ENCODE measurements at places on chromosomes 4 and X.

DNA sequence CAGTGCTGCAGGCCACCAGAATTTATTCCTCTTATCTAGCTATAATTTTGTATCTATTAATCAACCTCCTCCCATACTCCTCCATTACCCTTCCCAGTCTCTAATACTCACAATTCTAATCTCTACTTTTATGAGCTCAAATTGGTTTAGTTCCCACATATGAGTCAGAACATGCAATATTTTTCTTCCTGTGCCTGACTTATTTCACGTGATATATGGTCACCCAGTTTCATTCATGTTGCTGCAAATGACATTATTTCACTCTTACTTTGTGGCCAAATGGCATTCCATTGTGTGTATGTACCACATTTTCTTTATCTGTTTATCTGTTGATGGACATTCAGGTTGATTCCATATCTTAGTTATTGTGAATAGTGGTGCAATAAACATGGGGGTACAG lies 483.5 kb downstream of the ACTRT1 start:
- DNase-seq, result no peak

GRCh38 chr4:3307891-3308575 lies 15.2 kb downstream of the RGS12 start:
- DNase-seq, result no peak

GRCh38 chr4:139682741-139683151 lies 17.1 kb downstream of the MGST2 start:
- DNase-seq, result peak; percentile 49

GRCh38 chr4:47914926-47915237 lies 499 bp upstream of the NFXL1 start:
- no peak for DNase-seq

GRCh38 chr4:138513535-138513934 lies 271.4 kb upstream of the SLC7A11 start:
- no peak for DNase-seq

DNA sequence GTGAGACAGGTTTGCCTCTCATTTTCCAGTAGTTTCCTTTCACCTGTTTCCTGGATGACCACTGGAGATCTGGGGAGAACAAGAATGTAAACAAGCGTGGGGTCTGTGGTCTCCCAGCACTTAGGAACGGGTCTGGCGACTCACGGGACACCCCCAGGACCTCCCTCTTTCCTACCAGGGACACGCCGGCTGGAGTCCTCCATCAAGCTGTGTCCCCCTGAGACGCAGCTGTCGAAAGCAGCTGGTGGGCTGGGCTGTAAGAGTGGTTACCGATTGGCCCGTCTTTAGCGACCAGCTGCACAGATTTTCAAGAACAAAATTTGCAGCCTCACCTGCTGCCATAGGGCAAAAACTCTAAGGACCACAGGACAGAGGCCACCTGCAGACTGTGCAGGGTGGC lies 11.9 kb downstream of the LRPAP1 start:
- no peak for DNase-seq

DNA sequence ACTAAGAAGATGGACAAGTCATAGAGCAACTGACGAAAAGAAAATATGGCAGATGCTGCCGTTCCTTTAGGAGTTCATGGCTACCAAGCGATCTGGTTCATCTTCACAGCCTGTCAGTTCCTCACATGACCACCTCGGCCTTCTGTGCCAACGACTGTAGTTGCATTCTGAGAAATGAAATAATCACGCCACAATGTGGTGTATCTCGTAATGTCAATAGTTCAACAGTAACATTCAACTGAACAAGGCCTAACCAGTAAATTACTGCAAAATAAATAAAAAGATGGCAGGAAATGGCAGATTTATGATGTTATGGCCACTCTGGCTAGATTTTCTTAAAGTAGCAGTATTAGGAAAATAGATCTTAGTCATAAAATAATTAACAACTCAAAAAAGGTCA lies 4.4 kb downstream of the GPRIN3 start:
- peak; percentile 33 for DNase-seq

GRCh38 chr4:1406981-1407656 lies 877 bp upstream of the NKX1-1 start:
- no peak for DNase-seq

GRCh38 chrX:19682712-19683331 lies 167.5 kb upstream of the MAP3K15 start:
- peak; percentile 86 for DNase-seq

GRCh38 chrX:25015486-25016360 lies at the start of gene ARX:
Gene ARX (minus strand): TSS chrX:25015965. CDS start chrX:25015737, 228 bp downstream.
- DNase-seq, result peak; percentile 79

DNA sequence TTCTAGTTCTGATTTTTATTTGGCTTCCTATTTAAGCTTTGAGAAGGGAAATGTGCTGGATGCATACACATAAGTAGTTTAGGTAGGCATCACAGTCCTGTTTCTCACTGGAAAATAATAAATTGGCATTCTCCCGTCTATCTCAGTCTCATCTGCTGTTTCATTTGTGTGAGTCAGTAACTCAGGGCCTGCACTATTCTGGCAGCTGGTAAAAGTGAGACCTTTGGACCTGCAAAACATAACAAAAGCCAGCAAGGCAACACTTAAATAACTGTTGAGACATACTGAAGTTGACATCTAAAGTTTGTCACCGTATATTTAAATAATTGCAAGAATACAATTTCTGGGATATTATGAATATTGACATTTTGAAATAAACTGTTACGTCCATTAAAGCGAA lies 8.6 kb upstream of the UBQLN2 start:
- DNase-seq, result no peak

- DNase-seq, result no peak
These were observed 25.0 kb upstream of the SHROOM4 start for GRCh38 chrX:50838820-50839600.

DNA sequence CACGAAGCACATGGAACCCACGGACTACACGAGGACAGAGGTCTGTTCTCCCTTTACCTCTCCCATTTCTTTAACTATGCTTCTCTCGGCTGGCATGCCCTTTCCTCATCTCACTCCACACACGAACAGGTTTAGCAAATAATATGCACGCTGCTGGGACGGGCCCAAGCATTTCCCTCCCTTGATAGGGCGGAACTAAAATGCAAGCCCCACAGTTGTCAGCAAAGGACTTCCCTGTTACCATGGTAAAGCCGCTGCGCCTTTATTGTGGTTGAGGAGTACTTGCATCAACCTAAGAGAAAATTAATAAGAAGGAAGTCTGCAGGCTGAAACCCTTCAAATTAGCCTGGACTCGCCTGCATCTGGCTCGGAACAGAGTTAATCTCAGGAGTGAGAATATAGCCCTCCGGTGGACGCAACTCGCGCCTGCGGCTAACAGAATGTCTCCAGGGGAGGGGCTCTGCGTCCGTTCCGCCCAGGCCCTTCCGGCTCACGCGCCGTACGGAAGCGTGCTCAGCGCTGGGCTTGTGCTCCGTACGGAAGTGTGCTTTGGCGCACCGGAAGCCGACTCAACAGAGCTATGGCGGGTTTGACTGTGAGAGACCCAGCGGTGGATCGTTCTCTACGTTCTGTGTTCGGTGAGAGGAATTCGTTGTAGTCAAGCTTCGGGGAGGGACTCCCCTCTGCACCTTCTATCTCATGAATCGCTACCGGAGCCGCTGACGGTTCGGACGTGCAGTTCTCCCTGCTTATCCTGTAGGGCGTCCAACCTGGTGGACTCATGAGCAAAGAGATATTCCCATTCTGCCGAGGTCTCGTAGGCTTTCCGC lies at the start of gene CSTF2:
Gene CSTF2, plus strand, starts transcription at position 555 of the 830 bp plus-strand sequence. Its CDS starts 26 bp downstream, at position 581.
- DNase-seq, result peak; percentile 94

DNA sequence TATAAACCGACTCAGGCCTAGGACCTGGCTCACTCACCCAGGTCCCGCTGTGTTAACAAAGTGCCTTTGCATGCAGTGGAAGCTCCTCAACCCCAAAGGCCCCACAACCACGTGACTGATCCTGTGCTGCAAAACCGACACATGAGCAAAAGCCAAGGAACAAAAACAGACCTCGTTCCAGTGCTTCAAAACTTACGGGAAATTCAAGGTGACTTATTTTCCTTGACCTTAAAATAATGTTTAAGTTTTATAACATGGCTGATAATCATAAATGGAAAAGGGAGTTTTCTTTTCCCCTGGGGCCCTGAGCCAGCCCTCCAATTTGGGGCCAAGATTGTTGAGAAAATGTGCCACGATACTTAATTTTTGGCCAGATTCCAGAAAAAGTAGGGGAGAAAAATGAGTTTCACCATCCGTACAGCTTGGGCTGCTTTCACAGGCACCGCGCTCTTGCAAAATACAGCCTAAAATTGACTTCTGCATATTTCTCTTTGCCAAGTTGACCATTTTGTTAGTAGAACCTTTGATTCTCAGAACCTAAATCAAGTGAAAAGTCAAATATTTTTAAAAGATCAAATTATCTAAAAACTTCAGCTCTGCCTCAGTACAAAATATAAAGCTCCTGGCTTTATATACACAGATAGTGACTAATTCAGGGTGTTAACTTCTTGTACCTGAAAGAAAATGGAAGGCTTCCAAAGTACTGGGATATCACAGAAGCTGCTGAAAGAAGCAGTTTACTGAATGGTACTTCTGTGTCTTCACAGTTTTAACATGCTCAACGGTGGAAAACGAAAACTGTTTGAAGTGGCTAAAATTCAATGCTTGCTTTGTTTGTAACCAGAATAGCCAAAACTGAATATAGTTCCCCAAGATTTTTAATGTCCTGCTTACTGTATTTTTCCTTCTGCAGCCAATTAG lies 93.8 kb downstream of the APBB2 start:
- DNase-seq, result peak; percentile 24

DNA sequence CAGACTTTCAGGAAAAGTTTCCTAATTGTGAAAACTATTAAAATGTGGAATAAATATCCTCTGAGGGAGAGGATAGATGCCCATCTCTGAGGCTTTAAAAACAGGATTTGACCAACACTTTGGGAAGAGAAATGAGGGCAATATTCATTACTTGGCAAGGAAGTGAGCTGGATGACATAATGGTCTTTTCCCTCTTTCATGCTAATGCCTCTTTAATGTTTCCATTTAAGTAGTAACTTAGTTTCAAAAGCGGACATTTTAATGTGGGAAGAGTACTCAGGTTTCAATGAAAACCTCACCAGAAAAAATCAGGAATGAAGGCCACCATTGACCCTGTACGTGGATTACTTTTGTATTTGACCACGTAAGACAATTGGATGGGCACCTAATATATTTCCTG lies 503.3 kb downstream of the ANKRD50 start:
- no peak for DNase-seq

GRCh38 chrX:72479324-72480274 lies 93.0 kb downstream of the HDAC8 start:
- no peak for DNase-seq

DNA sequence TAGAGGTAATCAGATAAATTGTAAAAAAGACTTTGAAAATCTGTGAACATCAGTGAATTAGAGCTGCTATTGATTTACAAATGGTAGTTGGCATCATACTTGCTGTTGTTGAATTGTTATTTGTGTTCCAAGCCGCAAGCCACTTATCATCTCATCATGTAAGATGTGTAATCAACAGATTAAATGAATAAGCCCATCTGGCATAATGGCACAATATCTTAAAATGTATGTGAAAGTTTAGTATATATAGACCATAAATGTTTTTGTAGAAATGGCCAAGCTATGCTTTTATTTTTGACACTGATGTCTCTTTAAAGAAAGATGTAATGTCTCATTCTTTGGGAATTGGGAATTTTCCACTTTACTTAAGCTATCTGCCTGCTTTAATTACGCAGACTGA lies 682.6 kb upstream of the GNPDA2 start:
- no peak for DNase-seq

- peak; percentile 53 for DNase-seq
These were observed 1.0 kb downstream of the FAT4 start for GRCh38 chr4:125315576-125316400.

GRCh38 chr4:163768014-163768413 lies 273.5 kb downstream of the TMA16 start:
- DNase-seq, result peak; percentile 1

- no peak for DNase-seq
These were observed 32.6 kb upstream of the ZFP42 start for GRCh38 chr4:187962926-187963325.

GRCh38 chrX:71184803-71185495 lies 38.1 kb upstream of the GJB1 start:
- DNase-seq, result no peak

DNA sequence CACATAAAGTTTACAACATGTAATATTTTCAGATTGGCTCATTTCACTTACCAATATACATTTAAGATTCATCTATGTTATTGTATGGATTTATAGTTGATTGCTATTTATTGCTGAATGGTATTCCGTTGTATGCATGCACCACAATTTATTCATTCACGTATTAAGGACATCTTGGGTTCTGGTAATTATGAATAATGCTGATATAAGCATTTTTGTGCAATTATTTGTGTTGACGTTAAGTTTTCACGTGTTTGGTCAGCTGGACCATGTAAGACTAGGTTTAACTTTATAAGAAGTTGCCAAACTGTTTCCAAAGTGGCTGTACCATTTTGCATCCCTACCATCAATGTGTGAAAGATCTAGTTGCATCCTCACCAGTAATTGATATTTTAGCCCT lies 35.1 kb downstream of the MAGEB10 start:
- DNase-seq, result no peak

Measured in hematopoietic multipotent progenitor cell treated with erythropoietin and hydrocortisone succinate and interleukin-3 and kit ligand, for 4 days (in vitro differentiated cells).